Calu3 (cell line): ENCODE measurements at places on chromosomes 5 and 9. TPM values are rescaled to one million over a fixed set of nuclear protein-coding genes. Genes with fewer than 3 reads are reported as not detected.

The SMIM33 gene
- total RNA-seq: not detected in 2 replicates

The TLR4 gene
- 0.12 and 0.64 TPM in 2 replicates for total RNA-seq

GRCh38 chr5:168260353-168261226, 30.9 kb upstream of the WWC1 start:
- no peak for DNase-seq
- H3K27ac ChIP-seq: no peak overlapping the region
- H3K4me3 ChIP-seq: no peak overlapping the region
- no peaks in the 10 kb centered on the region for H3K4me1 ChIP-seq
- no peaks in the 10 kb centered on the region for H3K27me3 ChIP-seq

DNA sequence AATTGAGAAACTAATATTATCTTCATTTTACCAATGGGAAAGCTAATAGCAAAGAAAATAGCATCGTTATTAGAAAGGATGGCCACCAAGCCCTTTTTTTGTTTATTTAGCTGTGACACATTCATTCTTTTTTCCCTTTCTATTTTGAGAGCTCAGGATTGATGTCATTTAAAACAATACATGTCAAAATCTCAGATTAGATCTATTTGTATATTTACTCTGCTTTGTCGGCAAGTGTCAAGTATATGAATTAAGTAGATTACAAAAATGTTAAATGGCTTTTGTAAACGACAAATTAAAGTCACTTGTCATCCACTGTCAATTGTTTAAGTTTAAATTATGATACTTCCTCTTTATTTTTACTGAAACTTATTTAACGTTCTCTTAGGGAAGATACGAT, 118.9 kb downstream of the PAM start:
- H3K4me1 ChIP-seq: no peaks in the 10 kb centered on the region
- H3K27ac ChIP-seq: no peak overlapping the region
- no peak for DNase-seq
- H3K36me3 ChIP-seq: no peaks in the 10 kb centered on the region
- H3K27me3 ChIP-seq: no peaks in the 10 kb centered on the region

- H3K27ac ChIP-seq: peak overlapping the region; percentile 57
- no peaks in the 10 kb centered on the region for H3K27me3 ChIP-seq
- no peak for DNase-seq
- peaks cover 82% of the 10 kb centered on the region for H3K4me1 ChIP-seq
Observed at GRCh38 chr5:107430071-107430625, 240.6 kb downstream of the EFNA5 start.

GRCh38 chr5:41067714-41068568, 3.2 kb downstream of the MROH2B start:
- no peak overlapping the region for H3K27ac ChIP-seq
- no peak overlapping the region for H3K4me3 ChIP-seq
- peaks cover 7% of the 10 kb centered on the region for H3K27me3 ChIP-seq
- H3K36me3 ChIP-seq: no peaks in the 10 kb centered on the region
- no peak for DNase-seq
- H3K4me1 ChIP-seq: no peaks in the 10 kb centered on the region

GRCh38 chr9:27491154-27491553, 32.9 kb upstream of the IFNK start:
- no peaks in the 10 kb centered on the region for H3K27me3 ChIP-seq
- no peaks in the 10 kb centered on the region for H3K36me3 ChIP-seq
- no peak for DNase-seq
- H3K27ac ChIP-seq: no peak overlapping the region
